Chondrocyte (in vitro differentiated cells): ENCODE measurements at places on chromosomes 4 and X. TPM values are rescaled to one million over a fixed set of nuclear protein-coding genes. Genes with fewer than 3 reads are reported as not detected.

DNA sequence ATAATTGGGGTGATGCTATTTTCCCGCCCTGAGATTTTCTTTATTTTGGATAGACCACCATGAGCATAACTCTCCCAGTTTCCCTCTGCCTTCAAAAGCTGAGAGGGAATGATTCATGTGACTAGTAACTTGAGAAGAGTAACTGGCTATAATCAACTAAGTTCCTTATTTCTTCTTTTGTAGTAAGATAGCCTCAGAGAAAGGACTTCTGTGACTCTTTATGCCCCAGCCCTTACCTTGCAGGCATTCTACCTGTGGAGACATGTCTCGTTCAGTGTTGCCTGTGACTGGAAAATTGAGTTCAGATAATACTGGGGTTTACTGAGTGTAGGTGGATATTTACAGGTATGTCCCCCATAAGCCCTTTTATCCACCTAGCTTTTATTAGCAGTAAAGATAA, 715.4 kb upstream of the HS3ST1 start:
- DNase-seq = no peak
- no peak overlapping the region for H3K4me3 ChIP-seq
- no peak overlapping the region for H3K27ac ChIP-seq
- H3K4me1 ChIP-seq = no peaks in the 10 kb centered on the region
- no peaks in the 10 kb centered on the region for H3K27me3 ChIP-seq

GRCh38 chr4:86400216-86400615, 40.4 kb upstream of the MAPK10 start:
- no peak for DNase-seq
- H3K27me3 ChIP-seq = no peaks in the 10 kb centered on the region
- peaks cover 11% of the 10 kb centered on the region for H3K4me1 ChIP-seq
- no peak overlapping the region for H3K4me3 ChIP-seq
- H3K27ac ChIP-seq = no peak overlapping the region

- no peak for DNase-seq
- H3K4me3 ChIP-seq = no peak overlapping the region
- no peaks in the 10 kb centered on the region for H3K36me3 ChIP-seq
- H3K4me1 ChIP-seq = peaks cover 31% of the 10 kb centered on the region
- no peak overlapping the region for H3K27ac ChIP-seq
These were observed 70.0 kb downstream of the NPNT start for GRCh38 chr4:105965183-105965800.

The PASD1 gene
- not detected in 3 replicates for total RNA-seq

DNA sequence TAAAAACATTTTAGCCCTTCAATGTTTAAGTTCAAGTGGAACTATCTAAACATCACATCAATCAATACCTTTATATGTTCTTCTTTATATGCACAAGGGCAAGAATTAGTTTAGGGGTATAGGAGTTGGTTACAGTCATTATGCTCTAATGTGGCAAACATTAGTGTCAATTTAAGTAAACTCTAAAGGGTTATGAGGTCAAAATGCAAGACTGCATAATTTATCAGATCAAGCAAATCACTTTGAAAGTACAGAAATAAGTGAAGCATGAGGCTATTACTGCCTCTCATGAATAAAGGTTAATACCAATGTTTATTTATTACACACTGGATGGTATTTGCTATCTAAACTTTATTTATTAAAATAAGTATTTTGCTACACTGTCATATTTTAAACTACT, 59.7 kb downstream of the MAB21L2 start:
- H3K27ac ChIP-seq = no peak overlapping the region
- H3K4me3 ChIP-seq = no peak overlapping the region
- no peaks in the 10 kb centered on the region for H3K27me3 ChIP-seq

DNA sequence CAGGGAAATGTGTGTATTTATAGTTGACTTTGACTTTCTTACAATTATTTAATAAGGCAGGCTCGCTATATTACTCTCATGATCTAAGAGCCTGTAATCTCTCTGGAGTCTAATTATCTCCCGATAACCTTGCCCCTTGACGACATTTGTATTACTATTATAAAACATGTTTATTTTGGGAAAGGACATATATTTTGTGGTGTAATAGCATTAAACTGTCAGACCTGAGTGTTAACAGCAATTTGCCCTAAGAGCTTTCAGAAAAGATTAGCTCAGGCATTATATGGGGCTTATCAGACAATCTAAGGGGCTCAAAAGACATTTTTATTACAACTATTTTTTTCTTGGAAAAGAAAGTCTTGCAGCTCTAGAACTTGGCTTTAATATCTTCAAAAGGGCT, 427.9 kb upstream of the SLIT2 start:
- no peaks in the 10 kb centered on the region for H3K27me3 ChIP-seq
- peaks cover 9% of the 10 kb centered on the region for H3K4me1 ChIP-seq
- H3K36me3 ChIP-seq = no peaks in the 10 kb centered on the region
- H3K27ac ChIP-seq = no peak overlapping the region

DNA sequence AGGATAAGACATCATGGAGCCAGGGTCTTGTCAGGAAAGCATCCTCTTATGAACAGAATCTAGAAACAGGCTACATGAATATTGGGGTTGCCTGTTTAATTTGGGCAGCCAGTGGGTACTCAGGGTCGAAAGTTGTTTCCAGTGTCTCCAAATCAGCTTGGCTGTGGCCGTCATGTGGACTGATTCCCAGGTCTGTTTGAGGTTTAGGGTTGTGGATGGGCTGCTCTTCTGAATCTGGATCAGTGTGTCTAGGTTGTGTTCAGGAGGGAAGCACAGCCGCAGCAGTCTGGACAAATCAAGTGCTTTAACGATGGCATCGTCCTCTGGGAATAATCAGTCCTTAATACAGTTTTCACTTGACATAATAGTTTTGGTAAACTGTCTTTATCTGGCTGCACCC, 94.3 kb downstream of the GATB start:
- H3K36me3 ChIP-seq = peaks cover 2% of the 10 kb centered on the region
- H3K27me3 ChIP-seq = no peaks in the 10 kb centered on the region
- DNase-seq = no peak
- no peak overlapping the region for H3K4me3 ChIP-seq
- H3K27ac ChIP-seq = no peak overlapping the region

GRCh38 chrX:22056235-22056634, 24.1 kb downstream of the PHEX start:
- no peaks in the 10 kb centered on the region for H3K36me3 ChIP-seq
- no peak overlapping the region for H3K27ac ChIP-seq
- no peaks in the 10 kb centered on the region for H3K27me3 ChIP-seq
- no peak overlapping the region for H3K4me3 ChIP-seq
- H3K4me1 ChIP-seq = peaks cover 16% of the 10 kb centered on the region

DNA sequence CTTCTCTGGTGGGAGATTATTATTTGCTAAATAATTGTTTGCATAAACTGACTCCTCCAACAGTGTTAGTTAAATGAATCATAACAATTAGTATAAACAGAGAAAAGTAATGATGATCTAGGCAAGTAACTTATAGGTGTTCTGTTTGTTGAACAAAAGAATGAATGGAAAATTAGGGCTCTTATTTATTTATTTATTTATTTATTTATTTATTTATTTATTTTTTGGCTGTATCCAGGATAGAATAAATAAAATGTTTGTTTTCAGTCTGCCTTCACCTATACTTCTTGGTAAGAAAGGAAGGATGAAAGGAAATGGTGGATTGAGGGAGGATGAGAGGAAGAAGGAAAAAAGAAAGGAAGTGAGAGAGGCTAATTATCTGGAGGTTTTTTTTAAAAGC, 561.6 kb upstream of the MAGEB2 start:
- H3K27ac ChIP-seq = no peak overlapping the region
- H3K4me1 ChIP-seq = peaks cover 6% of the 10 kb centered on the region
- no peaks in the 10 kb centered on the region for H3K36me3 ChIP-seq
- no peak for DNase-seq
- no peak overlapping the region for H3K4me3 ChIP-seq
- H3K27me3 ChIP-seq = no peaks in the 10 kb centered on the region

The GABRA4 gene
- not detected in 3 replicates for total RNA-seq

The GAB3 gene
- total RNA-seq = 2.0 to 2.4 TPM (median 2.2 TPM) in 3 replicates

The PCDH11X gene
- not detected in 3 replicates for total RNA-seq

- peaks cover 11% of the 10 kb centered on the region for H3K27me3 ChIP-seq
- H3K4me1 ChIP-seq = peaks cover 4% of the 10 kb centered on the region
- DNase-seq = no peak
- H3K36me3 ChIP-seq = no peaks in the 10 kb centered on the region
- H3K27ac ChIP-seq = no peak overlapping the region
These were observed 72.9 kb upstream of the ENOX2 start for GRCh38 chrX:130975947-130976346.

The CT83 gene
- not detected in 3 replicates for total RNA-seq
